ENCODE measurements at places on chromosomes 13 and 19.

DNA sequence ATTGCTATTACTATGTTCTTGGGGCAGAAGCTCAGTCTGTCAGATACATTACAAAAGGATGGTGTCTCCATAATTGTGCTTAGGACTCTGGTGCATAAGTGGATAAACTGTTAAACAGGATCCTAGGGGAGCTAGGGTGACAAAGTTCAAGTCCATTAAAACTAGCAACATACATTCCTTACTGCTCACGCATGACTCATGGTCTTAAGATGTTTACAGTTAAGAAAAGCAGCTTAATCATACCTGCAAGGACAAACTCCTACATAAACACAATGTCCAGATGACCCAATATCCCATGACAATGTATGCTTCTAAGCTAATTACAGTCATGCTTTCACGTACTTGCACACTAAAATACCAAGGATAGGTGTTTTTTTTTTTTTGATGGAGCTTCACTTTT is 3.5 kb upstream of the ZNF701 start:
- DNase-seq = no peak

DNA sequence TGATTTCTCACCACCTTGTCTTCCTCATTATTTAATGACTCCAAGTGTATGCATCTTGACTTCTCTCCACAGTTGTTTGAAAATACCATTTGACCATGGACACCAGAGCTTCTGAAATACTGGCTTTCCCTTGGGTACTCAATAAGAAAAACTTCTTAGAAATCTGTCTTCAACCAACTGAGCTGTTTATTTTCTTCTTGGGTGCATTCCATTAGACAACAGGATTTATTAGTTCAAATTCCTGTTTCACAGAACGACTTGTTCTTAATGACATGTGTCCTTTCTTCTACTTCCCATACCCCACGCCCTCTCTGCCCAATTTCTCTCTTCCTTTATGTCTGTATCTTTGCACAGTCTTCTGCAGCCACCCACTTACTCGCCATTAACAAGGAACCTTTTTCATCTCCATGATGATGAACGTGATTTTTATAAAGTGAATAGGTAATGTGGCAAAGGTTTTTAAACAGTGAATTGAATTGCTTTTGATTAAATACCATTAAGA is 11.3 kb upstream of the ITM2B start:
- no peak for DNase-seq

- DNase-seq = no peak
Observed at GRCh38 chr13:90403330-90404082, 944.0 kb upstream of the MIR17HG start.

DNA sequence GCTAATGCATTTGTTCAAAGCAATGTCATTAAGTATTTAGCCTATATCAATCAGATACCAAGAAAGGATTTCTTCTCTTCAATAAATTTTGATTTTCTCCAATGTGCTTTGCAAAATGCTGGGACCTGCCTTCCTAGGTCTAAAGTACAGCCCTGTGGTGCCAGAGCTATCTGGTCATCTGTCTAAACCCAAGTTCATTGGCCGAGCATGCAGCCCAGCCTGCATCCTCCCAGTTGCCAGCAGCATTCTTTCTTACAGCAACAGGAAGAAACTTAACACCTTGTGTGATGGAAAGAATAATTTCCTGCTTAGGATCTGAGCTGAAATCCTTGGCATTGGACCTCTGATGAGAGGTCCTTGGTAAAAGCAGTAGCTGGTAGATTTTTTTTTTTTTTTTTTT is 310.0 kb downstream of the RBM26 start:
- DNase-seq = no peak
